Natural killer cell treated with Interleukin-12 subunit alpha and Interleukin-12 subunit beta and Interleukin-15 and Interleukin-18, amount 100 ng/mL, for 72 hours (primary cell): ENCODE measurements at places on chromosomes 7 and 10.

DNA sequence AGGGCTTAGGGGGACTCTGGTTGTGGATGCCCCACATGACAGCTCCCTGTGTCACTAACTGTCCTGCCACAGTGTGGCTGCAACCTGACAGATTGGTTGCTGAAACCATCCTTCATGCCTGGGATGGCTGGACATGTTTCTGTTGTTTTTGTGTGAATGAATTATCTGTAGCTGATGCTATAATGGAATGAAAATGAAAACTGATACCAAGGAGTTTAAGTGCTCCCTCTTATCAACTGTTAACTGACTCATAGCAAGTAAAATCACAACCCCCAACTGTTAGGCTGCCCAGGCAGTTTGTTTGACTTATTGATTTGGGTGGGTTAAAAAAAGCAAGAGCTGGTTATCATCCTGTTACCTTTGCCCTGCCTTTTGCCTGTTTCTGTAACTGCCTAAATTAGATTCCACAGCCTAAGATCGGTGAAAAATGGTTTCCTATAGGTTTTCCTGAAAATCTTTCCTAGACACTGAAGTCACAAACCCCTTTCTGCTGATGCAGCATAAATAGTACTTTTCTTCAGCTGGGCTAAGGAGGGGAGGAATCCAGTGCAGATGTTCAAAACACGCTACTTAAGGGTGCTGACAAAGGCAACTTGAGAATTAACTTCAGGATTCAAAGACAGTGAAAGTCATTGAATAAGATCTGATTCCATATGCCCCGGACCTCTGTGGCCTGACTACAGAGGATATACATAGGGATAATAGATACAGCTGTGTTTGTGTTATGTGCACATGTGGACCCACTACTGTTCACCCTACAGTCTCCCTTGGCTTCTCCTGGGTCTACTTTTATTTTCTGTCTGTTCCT is 5.7 kb downstream of the FRAT2 start:
- peak overlapping the region; percentile 58 for H3K27ac ChIP-seq
- H3K36me3 ChIP-seq: no peaks in the 10 kb centered on the region
- peaks cover 67% of the 10 kb centered on the region for H3K4me1 ChIP-seq
- H3K4me3 ChIP-seq: no peak overlapping the region
- no peaks in the 10 kb centered on the region for H3K27me3 ChIP-seq
- DNase-seq: peak; percentile 38

- no peaks in the 10 kb centered on the region for H3K4me1 ChIP-seq
- no peaks in the 10 kb centered on the region for H3K27me3 ChIP-seq
- no peaks in the 10 kb centered on the region for H3K36me3 ChIP-seq
- no peak overlapping the region for H3K27ac ChIP-seq
Observed at GRCh38 chr7:12508554-12508953, 62.0 kb upstream of the SCIN start.

GRCh38 chr10:119413093-119413453 is 129.4 kb downstream of the RGS10 start:
- H3K27ac ChIP-seq: no peak overlapping the region
- H3K27me3 ChIP-seq: no peaks in the 10 kb centered on the region
- no peaks in the 10 kb centered on the region for H3K36me3 ChIP-seq
- no peak for DNase-seq

- no peaks in the 10 kb centered on the region for H3K27me3 ChIP-seq
- H3K4me1 ChIP-seq: peaks cover 39% of the 10 kb centered on the region
- peak overlapping the region; percentile 59 for H3K4me3 ChIP-seq
- H3K36me3 ChIP-seq: no peaks in the 10 kb centered on the region
- peak overlapping the region; percentile 90 for H3K27ac ChIP-seq
Observed at GRCh38 chr7:21412410-21412851, 15.5 kb upstream of the SP4 start.

DNA sequence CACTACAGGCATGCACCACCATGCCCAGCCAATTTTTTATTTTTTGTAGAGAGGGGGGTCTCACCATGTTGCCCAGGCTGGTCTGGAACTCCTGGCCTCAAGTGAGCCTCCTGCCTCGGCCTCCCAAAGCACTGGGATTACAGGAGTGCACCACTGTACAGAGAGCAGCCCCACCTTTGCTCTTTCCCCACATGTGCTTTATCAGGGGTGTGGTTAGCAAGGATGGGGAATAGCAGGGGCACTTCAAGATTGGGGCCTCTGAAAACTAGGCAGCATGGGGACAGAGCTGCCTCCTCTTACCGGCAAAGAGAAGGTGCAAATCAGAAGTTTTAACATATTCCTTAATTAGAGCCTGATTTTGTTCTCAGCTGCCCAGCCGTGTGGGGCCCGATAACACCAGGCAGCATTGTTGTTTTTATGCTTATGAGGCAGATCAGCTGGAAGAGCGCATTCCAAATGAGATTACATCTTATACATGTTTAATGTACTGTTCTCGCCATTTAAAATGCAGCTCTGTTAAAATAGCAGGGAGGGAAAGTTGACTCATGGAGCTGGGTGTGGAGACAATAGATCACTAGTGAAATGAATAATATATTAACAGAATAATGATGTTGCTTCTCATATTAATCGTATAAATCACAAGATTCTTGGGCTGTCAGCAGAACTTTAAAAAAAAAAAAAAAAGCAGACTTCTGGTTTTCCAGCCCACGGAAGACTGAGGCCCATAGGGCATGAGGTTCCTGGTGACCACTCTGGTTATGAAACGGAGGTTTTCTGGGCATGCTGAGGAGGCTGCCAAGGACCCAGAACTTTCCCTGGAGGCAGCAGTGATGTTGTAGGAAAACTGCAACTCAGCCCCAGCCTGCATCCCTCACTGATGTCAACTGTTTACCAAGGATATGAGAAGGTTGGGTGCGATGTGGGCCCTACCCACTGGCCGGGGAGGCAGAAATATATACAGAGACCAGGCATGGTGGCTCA is 62.5 kb downstream of the TMEM130 start:
- H3K4me3 ChIP-seq: no peak overlapping the region
- H3K4me1 ChIP-seq: no peaks in the 10 kb centered on the region
- peaks cover 5% of the 10 kb centered on the region for H3K27me3 ChIP-seq
- DNase-seq: no peak
- no peak overlapping the region for H3K27ac ChIP-seq
- no peaks in the 10 kb centered on the region for H3K36me3 ChIP-seq

DNA sequence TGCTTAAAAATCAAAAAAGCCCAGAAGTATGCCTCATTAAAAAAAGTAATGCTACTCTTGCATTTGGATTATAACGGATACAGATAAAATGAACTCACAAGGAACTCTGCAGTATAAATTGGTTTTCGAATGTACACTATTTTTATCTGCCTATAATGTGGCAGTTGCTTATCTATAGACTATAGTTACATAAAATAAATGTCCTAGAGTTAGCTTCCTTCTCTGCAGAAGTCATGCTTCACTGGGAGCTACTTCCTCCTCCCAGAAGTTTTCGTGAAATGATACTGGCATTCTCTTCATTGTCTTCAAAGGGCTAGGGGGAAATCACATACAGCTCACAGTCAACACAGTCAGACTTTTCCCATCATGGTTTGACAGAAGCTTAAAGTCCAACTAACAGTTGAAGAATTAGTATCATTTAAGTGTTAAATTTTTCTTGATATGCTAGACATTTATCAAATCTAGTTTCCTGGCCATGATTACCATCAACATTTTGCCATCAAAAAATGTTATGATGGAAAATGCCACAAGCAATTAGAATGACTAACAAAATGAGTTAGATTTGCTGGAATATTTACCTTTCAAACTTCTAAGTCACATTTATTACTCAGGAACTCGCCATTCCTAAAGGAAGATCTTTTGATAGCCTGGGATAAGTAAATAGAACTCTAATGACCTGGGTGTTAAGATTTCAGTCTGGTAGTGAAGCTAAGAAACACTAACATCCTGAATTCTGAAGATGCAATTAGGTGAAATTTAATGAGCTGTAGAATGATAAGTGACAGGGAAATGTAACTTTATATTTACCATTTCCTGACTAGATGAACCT is 87.3 kb upstream of the TRIL start:
- peaks cover 9% of the 10 kb centered on the region for H3K27me3 ChIP-seq
- H3K36me3 ChIP-seq: peaks cover 4% of the 10 kb centered on the region
- H3K4me1 ChIP-seq: peaks cover 5% of the 10 kb centered on the region
- no peak for DNase-seq

DNA sequence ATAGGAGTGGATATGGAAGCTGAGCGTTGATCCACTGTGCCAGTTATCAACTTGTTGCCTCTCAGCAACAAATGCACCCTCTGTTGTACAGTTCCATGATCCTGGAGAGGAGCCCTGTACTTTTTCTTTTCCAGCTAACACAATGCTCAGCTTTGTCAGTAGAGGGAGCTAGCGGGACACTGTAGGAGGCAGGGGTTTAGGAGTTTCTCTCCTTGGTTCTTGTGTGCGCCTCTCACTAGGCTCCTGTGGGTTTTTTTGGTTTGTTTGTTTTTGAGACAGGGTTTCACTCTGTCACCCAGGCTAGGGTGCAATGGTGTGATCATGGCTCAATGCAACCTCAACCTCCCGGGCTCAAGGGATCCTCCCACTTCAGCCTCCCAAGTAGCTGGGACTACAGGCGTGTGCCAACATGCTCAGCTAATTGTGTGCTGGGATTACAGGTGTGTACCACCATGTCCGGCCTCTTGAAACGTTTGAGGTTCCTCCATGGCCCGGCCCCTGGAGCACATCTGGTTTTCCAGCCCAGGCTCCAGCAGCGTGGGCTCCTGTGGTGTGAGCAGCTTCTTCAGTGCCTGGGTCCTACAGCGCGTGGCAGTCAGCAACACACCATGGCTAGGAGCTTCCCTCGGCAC is 12.0 kb upstream of the MARVELD1 start:
- H3K27me3 ChIP-seq: peaks cover 10% of the 10 kb centered on the region
- DNase-seq: no peak

DNA sequence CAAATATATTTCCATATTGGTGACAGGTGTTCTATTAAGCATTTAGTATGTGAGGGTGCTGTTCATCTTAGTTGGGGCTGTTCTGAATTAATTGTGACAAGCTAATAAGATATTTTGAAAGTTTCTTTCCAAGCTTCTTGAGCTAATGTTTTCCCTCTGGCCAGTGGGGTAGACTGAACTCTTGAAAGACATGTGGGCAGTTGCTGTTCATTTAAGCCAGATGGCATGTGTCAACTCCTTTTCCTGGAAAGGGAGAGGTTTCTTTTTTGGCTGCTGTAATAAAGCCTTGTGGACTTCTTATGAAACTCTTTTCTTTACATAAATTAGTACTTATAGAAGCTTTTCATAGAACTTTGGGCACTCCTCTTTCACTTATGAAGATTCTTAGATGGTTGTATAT is 21.7 kb downstream of the RAB18 start:
- no peaks in the 10 kb centered on the region for H3K27me3 ChIP-seq
- no peak overlapping the region for H3K27ac ChIP-seq
- H3K4me1 ChIP-seq: peaks cover 68% of the 10 kb centered on the region

DNA sequence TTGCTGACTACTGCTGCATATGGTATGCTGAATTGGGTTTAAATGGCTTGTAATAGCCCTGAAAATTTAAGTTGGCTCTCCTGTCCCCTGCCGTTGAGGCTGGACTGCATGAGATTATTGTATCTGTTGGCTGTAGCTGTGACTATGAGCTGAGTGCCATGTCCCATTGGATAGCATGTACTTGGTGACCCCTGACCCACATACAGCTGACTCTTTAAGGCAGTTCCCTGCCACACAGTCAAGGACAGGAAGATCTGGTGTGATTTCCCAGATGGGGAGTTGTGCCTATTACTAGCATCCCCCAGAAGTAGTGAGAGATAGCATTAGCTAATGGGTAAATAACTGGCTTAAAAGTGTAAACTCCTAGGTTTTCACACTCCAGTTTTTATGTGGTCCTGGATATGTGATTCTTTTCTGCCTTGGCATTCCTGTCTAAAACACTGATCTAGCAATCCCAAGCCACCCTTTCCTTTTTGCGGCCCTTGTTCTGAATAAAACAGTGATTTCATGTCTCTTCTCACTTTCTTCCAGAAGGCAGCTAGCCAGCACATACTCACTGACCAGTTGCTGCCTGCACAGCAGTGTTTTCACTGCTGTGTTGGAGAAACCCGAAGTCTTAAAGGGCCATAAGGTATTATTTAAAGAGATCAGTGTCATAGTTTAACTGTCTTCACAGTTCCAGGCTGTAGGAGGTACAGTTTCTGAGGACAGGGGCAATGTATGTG is 35.9 kb downstream of the LRRC4 start:
- no peak overlapping the region for H3K27ac ChIP-seq
- H3K4me3 ChIP-seq: no peak overlapping the region
- no peak for DNase-seq
- peaks cover 23% of the 10 kb centered on the region for H3K36me3 ChIP-seq
- no peaks in the 10 kb centered on the region for H3K4me1 ChIP-seq

- H3K4me1 ChIP-seq: no peaks in the 10 kb centered on the region
- no peak overlapping the region for H3K4me3 ChIP-seq
- no peak for DNase-seq
- no peaks in the 10 kb centered on the region for H3K27me3 ChIP-seq
Observed at GRCh38 chr7:52091101-52091500, 774.5 kb upstream of the COBL start.

DNA sequence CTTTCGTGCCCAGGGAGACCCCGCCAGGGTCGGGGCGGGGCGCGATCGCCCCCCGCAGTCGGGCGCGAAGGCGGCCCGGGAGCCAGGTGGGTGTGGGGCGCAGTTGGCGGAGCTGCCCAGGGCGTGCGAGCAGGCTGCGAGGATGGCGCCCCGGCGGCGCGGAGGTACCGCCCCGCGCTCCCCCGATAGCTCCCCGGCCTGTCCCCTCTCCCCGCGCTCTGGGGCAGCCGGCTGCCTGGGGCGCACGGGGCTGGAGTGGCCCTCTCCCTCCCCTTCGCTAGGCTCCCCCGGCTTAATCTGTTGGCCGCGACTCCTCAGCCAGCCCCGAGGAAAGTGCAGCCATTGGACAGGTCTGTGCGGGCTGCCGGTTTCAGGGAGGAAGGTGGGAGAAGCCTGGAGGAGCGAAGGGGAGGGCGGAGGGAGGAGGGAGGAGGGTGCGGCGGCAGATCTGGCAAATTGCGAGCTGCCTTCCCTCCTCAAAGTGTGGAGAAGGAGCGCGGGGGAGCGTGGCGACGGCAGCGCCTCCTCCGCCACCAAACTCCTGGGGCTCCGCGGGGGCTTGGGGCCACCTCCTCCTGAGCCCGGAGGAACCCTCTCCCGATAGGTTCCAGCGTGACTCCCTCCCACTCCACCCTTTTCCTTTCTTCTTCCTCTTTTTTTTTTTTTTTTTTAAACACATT is 361 bp upstream of the PLXDC2 start:
- peaks cover 23% of the 10 kb centered on the region for H3K27me3 ChIP-seq
- H3K27ac ChIP-seq: peak overlapping the region; percentile 83
- DNase-seq: peak; percentile 61

DNA sequence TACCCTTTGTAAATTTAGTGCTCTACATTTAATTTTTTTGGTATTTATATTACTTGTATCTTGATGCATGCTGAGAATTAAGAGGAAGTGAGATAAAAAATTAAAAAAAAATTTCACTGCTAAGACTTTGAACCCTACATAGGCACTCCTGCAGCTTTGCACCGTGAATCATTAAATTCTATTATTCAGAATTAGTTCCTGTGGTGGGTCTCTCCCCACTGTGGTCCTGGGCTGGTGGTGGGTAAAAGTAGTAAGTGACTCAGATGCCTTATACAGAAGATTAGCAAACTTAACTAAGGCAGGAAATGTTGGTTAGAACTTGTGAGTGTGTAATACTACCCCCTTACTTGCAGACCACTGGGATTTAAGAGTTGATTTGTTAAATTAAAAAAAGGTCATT is 72.6 kb downstream of the AP3M1 start:
- H3K4me3 ChIP-seq: peak overlapping the region; percentile 82
- peaks cover 78% of the 10 kb centered on the region for H3K4me1 ChIP-seq
- peak; percentile 78 for DNase-seq

GRCh38 chr7:23387583-23387982 is 82.7 kb downstream of the IGF2BP3 start:
- H3K27ac ChIP-seq: no peak overlapping the region
- no peaks in the 10 kb centered on the region for H3K36me3 ChIP-seq
- H3K4me3 ChIP-seq: no peak overlapping the region
- peaks cover 25% of the 10 kb centered on the region for H3K27me3 ChIP-seq
- H3K4me1 ChIP-seq: no peaks in the 10 kb centered on the region
